ENCODE measurements at places on chromosomes 16 and 17. TPM values are rescaled to one million over a fixed set of nuclear protein-coding genes. Genes with fewer than 3 reads are reported as not detected.
A peak's percentile ranks its signal among the peaks of the same experiment; 100 is the strongest.

DNA sequence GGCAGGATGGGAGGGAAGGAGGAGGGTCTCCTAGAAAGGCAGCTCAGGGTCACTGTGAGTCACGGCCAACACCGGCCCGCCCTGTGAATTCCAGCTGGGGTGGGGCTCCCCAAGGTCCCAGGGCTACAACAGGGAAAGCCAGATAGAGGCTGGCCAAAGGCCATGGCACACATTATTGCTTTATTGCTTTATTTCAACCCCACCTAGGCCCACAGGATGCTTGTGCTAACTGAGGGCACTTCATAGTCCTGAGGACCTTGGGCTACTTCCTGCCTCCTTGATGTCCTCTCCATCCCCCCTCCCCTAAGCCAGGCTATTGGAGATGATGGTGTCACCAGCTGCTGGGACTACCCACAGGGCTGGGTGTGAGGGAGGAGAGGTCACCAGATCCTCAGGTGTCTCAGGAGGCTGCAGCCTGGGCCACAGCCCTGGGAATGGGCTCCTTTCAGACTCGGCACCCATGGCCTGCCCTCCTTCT lies 26.1 kb downstream of the LRRC75A start:
- DNase-seq = no peak

GRCh38 chr17:10871914-10872313 lies 34.0 kb upstream of the PIRT start:
- no peak overlapping the region for H3K4me3 ChIP-seq
- no peaks in the 10 kb centered on the region for H3K36me3 ChIP-seq
- H3K27ac ChIP-seq = no peak overlapping the region
- no peak for DNase-seq

- H3K27ac ChIP-seq = peak overlapping the region; percentile 16
- H3K36me3 ChIP-seq = no peaks in the 10 kb centered on the region
- H3K27me3 ChIP-seq = peaks cover 5% of the 10 kb centered on the region
- H3K4me1 ChIP-seq = peaks cover 20% of the 10 kb centered on the region
- no peak overlapping the region for H3K4me3 ChIP-seq
- DNase-seq = peak; percentile 15
Observed at GRCh38 chr17:31444026-31444425, 52.6 kb downstream of the RAB11FIP4 start.

- peaks cover 1% of the 10 kb centered on the region for H3K27me3 ChIP-seq
- no peak overlapping the region for H3K4me3 ChIP-seq
- no peaks in the 10 kb centered on the region for H3K36me3 ChIP-seq
- H3K27ac ChIP-seq = no peak overlapping the region
- no peaks in the 10 kb centered on the region for H3K4me1 ChIP-seq
Observed at GRCh38 chr17:70040336-70040735, 34.7 kb upstream of the KCNJ16 start.

RTN4RL1 gene
- 0.59 TPM for total RNA-seq

KRT13 gene
- total RNA-seq = not detected

HSD17B1 gene
- total RNA-seq = 1.9 TPM

Measured in HFFc6 (cell line).